Endodermal cell (in vitro differentiated cells): ENCODE measurements at places on chromosomes 6 and 20.

DNA sequence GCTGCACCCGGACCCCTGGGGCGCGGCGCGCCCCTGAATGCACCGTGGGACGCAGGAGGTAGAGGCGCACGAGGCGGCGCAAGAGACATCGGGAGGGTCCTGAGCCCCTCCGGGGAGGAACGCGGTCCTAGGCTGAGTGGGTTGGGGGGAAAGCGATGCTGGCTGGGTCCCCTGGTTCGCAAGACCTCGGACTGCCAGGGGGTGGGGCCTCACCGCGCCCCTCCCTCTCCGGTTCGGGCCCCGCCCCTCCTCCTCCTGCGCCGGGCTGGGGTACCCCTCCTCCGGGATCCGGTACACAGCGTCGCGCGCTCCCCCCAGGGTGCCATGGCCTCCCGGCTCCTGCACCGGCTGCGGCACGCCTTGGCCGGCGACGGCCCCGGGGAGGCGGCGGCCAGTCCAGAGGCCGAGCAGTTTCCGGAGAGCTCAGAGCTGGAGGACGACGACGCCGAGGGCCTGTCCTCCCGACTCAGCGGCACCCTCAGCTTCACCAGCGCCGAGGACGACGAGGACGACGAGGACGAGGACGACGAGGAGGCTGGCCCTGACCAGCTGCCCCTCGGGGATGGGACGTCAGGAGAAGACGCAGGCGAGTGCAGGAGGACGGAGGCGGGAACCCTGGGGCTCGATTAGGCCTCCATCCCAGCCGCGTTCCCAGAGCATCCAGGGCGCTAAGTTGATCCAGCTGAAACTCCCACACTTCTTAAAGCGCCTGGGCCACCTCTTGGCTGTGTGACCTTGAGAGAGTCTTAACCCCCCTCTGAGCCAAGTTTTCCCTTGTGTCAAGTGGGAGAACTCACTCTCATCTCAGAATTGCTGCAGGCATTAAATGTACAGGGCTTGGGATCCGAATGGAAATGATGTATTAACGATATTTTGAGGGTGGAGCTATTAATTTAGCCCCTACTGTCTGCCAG is 541 bp downstream of the SNX21 start:
- peak; percentile 93 for DNase-seq

DNA sequence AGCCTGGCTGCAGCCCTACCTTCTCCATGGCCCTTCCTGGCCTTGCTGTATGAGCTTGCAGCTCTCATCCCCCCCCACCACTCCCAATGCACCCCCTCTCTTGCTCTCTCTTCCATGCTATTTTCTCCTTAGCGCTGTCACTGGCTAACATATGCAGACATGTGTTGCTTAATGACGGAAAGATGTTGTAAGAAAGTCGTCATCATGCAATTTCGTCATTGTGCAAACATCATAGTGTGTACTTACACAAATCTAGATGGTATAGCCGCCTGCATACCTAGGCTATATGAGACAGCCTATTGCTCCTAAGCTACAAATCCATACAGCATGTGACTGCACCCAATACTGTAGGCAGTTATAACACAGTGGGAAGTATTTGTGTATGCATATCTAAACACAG is 27.0 kb downstream of the ANGPT4 start:
- DNase-seq = no peak

- no peak for DNase-seq
Measured at GRCh38 chr6:129845696-129846095, 15.4 kb downstream of the TMEM244 start.

DNA sequence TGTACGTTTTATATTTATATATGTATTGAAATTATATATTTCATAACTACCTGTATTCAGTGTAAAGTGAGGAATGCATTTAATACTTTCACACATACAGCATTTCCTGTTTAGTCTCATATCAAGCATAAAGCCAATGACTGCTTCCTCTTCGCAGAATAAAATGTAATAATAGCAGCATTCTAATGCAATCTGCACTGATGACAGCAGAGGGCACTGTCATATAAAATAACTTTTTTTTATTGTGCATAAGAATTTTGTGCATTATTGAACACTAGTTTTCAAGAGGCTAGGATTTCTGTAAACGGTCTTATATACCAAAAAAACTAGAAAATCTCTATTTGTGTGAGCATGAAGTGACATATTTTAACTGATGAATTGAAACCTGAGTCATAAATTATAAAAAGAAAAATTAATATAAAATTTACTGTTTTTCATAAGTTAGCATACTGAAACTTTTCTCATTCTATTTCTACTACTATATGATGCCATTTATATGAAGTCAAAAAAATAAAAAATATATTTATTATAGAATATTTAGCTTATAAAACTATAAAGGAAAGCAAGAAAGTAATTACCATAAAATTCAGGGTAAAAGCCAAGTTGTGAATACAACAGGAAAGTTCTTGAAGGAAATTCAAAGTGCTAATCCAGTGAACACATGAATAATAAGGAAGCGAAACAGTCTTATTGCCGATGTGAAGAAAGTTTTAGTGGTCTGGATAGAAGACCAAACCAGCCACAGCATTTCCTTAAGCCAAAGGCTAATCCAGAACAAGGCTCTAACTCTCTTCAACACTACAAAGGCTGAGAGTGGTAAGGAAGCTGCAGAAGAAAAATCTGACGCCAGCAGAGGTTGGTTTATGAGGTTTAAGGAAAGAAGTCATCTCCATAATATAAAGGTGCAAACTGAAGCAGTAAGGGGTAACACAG is 36.3 kb downstream of the RNF146 start:
- no peak for DNase-seq

GRCh38 chr6:56593801-56594318 is 48.8 kb downstream of the DST start:
- no peak for DNase-seq

DNA sequence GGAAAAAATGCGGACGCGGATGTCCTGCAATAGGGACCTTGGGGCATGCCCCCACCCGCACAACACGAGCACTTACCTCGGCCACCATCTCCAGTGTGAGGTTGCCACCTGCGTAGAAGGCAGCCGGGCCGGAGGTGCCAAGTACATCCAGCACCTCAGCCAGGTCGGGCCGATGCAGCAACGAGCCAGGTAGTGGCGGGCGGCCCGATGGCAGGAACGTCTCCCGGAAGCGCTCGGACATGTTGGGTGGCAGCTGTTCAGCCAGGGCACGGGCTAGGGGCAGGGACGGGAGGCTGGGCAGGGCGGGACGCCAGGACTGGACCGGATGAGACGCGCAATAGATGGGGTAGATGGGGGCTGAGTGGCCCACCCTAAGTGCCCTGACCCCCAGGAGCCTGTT is 13.3 kb downstream of the GGT7 start:
- DNase-seq = no peak

DNA sequence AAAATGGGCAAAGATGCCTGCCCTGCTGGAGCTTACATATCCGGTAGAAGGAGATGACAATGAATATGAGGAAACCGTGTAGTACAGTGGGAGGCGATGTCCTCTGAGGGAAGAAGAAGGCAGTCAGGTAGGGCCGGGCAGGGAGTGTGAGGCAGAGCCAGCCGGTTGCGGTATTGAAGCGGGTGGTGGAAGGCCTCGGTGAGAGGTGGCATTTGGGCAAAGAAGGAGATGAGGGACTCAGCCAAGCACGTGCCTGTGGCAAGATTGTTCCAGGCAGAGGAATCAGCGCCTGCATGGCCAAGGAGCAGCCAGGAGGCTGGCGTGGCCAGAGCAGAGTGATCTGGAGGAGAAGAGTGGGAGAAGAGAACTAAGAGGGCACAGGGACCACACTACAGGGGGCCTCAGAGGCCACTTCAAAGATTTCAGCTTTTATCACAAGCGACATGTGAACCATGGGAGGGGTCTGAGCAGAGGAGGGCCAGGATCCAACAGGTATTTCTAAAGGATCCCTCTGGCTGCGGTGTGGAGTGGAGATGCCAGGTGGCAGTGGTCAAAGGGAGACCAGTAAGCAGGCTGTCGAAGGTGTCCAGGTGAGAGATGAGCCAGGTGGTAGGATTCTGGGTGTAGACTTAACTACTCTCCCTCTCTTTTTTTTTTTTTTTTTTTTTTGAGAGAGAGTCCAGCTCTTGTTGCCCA is 13.8 kb downstream of the MDFI start:
- DNase-seq = no peak

GRCh38 chr6:31125162-31125561 is 4.9 kb upstream of the CDSN start:
- peak; percentile 67 for DNase-seq

DNA sequence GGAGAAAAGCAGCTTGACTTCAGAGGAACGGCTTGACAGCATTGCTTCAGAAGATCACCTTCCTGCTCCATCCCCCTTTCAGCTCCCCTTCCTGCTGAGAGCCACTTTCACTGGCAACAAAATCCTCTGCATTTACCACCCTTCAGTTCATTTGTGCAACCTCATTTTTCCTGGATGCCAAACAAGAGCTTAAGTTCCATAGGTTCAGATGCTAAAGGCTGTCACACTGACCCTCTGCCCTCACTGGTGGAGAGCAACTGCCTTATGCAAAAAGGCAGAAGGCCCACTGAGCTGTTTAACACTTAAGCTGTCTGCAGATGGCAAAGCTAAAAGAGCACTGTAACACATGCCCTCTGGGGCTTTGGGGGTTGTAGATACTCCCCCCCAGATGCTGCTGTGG is 131.2 kb upstream of the SPACA1 start:
- no peak for DNase-seq

DNA sequence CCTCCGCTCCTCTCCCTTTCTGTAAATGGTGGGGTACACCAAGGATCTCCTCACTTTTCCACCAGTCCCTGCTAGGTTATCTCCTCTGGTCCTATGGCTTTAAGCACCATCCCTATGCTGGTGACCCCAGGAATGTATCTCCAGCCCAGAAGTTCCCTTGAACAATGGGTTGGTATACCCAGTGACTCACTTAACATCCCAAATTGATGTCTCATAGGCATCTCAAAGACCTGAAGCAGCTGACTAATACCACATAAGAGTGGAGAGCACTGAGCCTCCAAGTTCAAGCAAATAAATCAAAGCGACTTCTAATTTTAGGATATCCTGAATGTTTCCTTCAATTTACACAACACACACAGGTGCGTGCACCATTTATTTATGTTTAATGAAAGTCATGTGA is 48.3 kb downstream of the ADGRF1 start:
- DNase-seq = no peak

DNA sequence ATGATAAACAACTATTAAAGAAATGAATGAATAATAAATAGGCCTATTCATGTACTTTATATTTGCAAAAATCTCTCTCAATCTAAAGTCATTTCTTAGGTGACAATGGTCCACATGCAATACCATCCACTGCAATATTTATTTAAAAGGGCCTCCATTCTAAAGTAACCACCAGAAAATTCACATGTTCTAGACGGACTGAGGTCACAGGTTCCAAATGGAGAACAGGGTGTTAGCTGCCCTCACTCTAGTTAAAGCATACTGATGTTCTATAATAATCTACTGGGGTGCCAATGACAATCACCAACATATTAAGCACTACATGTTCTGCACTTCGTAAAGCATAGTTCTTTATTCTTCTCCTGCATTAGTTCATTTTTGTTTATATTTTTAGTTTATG is 1.2 kb downstream of the HBS1L start:
- no peak for DNase-seq

GRCh38 chr6:67679566-67680296 is 955.4 kb upstream of the ADGRB3 start:
- no peak for DNase-seq

DNA sequence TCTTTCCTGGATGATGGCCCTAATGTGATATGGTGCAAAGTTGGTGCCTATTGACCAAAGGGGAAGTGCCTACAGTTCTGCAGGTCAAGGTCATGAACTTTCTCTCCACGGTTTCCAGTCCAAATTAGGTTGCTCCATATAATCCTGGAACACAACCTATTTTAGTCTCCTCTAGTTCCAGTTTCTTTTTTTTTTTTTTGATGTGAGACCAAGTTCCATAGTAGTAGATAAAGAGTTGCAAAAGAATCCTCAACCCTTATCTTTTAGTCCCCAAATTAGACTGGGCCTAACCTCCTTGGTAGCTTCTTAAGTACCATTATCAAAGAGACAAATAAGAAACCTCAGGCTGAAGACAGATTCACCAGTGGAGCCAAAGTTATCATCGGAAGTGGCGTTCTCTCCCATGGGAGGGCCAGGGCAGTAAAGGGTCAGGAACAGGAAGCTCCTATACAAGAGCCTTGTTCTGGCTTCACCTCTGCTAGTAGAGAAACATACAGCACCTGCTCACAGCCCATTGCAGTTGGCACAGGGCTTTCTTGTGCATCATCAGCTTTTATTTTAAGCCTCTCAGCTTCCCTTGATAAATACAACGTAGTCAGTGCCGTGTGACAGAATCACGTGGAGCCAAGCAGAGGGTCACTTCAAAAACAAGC is 132.2 kb upstream of the RREB1 start:
- no peak for DNase-seq

DNA sequence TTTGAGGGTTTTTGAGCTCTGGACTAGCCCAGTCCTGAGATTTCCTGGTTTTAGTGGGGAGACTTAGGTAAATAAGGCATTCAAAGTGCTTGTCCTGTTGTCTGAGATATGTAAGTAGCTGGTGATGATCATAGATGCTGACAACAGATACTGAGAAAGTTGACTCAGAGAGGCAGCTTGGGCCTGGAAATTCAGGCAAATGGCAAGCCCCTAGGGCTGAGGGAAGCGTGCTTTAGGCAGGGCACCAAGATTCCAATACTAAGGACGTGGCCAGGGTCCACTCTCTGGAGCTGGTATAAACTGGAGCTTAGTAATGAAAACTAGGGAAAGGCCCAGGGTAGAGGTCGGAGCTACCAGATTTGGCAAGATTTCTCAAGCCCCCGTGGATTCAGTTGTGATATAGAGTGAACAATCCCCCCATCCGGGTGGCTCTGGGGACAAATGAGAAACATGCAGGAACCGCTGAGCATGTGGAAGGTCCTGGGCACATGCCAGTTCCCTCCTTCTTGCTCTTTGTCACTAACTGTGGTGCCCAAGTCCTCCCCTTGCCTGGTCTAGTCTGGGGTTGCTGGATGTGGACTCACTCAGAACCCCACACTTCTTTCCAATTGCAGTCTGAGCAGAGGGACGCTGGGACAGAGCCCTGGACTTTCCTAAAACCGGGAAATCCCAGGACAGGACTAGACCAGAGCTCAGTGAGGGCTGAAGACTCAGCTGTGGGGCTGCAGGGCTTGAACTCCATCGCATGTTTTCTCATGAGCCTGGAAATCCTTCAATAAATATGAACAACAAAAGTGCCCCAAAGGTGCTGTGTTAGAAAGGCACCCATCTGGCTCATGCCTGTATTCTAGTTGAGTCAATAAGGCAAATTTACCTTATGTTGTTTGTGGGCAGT is 10.3 kb downstream of the SLC22A3 start:
- DNase-seq = no peak

GRCh38 chr20:7399114-7399513 is 541.1 kb downstream of the HAO1 start:
- DNase-seq = no peak

GRCh38 chr6:108798670-108799353 is 49.4 kb upstream of the ARMC2 start:
- peak; percentile 68 for DNase-seq

GRCh38 chr6:113909224-113909856 is 52.2 kb downstream of the MARCKS start:
- DNase-seq = no peak

GRCh38 chr6:121319112-121319553 is 15.1 kb downstream of the TBC1D32 start:
- DNase-seq = peak; percentile 55
